ENCODE measurements at places on chromosomes 5 and 9.

- DNase-seq, result no peak
These were observed 383.3 kb upstream of the ZNF462 start for GRCh38 chr9:106479679-106480078.

- no peak for DNase-seq
These were observed 23.4 kb upstream of the ORM1 start for GRCh38 chr9:114299286-114300152.

DNA sequence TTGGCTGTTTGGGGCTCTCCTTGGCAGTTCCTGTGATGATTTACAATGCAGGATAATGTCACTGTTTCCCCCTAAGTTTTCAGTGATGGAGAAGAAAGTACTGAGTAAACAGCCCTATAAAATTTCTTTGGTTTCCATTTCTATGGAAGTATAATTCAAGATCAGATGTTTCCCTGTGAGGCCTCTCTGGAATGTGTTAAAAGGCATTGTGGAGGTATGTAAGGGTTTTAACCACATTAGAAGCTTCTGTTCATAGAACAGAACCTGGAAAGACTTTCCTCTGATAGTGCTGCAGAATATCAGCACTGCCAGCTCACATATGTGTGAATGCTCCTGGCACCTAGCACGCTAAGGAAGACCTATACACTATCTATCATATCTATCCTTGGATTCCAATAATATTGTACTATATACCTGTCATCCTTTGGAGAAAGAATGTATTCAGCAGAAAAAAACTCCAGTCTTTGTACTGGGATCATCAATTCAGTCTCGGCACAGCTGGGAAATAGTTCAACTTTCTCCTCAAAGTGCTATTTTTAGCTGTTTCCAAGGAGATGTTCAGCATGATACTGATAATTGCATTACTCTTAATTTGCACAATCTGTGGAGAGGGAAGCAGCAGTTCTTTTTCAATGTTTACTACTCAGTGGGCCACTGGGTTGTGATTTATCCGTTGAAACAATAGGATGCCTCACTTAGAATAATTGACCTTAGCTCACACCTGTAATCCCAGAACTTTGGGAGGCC is 21.9 kb downstream of the TTC1 start:
- DNase-seq, result no peak

- peak; percentile 59 for DNase-seq
These were observed 36.6 kb upstream of the KCNMB1 start for GRCh38 chr5:170425731-170426130.

DNA sequence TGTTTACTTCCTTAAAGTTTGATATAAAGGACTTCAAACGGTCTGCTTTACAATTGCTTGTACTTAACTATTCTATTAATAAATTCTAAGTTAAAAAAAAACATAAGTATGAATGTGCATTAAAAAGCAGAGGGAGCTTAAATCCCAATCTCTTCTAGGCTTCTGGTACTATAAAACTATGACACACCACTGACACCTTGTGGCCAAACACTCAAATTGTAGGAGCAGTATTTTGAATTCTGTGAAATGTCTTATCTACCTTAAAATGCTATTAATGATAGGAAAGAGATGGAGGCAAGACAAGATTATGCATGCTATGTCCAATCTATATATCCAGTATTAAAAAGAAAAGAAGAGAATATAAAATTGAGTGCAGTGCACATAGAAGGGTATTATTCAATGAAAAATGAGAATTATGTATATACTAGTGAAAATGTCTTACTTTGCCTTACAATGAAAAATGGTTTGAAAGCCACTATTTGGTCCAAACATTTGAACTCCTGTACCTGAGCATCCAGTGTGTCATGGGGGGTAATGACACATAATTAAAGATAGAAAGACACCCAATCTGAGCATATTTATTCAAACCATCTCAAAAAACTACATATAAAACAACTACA is 87.6 kb downstream of the ERP44 start:
- DNase-seq, result peak; percentile 63

- peak; percentile 48 for DNase-seq
These were observed 72.4 kb downstream of the UGCG start for GRCh38 chr9:111969061-111969460.

DNA sequence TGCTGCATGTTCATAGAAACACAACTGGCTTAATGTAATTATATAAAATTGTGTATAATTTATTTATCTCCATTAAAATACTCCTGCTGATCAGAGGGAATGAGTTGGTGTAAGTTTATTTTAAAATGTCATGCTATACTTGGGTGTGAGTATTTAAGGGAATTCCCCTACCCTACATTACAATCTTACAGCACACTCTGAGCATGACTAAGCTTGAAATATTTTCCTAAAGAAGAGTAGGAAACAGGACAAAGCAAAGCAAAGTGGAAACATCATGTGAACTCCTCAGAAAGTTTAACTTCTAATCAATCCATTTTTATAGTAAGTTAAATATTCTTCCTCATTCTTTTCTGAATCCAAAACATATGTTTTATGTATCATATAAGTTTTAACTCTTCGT is 1271.3 kb downstream of the EFNA5 start:
- no peak for DNase-seq

- no peak for DNase-seq
These were observed 15.8 kb downstream of the GABRB2 start for GRCh38 chr5:161530700-161531099.

DNA sequence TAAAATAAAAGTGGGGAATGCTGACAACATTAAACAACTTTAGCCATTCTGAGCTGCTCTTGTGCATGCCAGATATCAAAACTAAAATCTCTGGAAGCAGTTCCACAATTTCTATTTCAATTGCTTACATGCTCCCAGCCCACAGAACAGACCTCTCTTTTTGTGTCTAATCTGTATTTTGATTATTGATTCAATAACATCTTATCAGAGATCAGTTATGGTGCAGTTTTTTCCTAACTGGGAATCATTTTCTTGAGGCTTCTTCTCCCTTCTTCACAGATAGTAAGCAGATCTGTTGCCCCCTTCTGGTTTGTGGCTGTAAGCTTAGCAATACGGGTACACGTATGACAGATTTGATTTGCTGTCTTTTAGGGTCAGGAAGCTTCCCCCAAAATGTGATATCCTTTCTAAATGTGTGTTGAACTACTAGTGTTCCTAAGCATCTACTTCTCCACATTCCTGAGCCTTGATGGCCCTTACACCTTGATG is 39.4 kb downstream of the MRPS27 start:
- DNase-seq, result no peak

GRCh38 chr9:123417289-123418051 is 61.5 kb downstream of the CRB2 start:
- DNase-seq, result no peak

DNA sequence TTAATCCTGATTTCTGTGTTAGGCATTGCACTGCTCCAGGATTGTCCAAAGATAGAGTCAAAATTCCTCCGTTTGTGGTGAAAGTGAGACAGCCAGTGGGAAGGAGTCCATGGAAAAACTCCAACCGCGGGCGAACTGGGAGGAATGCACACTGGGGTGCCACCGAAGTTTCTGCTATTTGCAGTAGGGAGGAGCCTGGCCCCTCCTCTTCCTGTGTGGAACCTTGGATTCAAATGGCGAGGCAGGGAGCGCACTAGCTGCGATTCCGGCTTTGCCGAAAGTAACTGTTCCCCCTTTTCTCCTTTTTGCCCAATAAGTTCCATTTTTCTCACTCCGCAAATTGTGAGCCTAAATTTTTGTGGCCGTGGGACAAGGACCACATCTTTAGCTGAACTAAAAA is 9.3 kb downstream of the BAAT start:
- no peak for DNase-seq

GRCh38 chr5:88556406-88556805 is 287.8 kb upstream of the TMEM161B start:
- DNase-seq, result no peak

DNA sequence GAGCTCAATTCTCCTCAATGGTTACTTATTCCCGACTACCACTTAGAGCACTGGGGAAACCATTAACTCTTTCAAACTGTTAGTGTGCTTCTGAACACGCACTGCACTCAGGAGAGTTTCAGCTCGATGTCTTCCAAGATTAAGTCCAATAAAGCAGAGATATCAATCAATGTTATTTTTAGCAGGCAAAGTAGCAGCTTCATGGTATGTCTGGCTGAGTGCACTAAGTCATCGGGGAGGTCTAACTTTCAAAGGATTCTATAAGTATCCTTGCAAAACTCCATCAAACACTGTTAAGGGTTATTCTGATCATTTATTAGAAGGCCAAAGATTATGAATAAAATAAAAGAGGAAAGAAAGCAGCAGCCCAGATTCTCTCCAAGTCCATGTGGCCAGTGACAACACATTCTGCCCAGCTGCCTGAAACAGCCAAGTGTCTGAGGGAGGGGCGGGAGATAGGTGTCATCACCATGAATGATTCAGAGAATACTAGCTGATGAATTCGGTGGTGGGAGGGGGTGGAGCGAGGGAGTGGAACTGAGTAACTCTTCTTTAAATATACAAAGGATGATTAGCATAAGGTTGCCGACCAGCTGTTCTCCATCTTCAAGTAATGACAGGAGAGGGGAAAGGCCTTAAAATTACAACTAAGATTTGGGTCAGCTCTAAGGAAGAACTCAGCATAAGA is 21.3 kb downstream of the NREP start:
- DNase-seq, result no peak

DNA sequence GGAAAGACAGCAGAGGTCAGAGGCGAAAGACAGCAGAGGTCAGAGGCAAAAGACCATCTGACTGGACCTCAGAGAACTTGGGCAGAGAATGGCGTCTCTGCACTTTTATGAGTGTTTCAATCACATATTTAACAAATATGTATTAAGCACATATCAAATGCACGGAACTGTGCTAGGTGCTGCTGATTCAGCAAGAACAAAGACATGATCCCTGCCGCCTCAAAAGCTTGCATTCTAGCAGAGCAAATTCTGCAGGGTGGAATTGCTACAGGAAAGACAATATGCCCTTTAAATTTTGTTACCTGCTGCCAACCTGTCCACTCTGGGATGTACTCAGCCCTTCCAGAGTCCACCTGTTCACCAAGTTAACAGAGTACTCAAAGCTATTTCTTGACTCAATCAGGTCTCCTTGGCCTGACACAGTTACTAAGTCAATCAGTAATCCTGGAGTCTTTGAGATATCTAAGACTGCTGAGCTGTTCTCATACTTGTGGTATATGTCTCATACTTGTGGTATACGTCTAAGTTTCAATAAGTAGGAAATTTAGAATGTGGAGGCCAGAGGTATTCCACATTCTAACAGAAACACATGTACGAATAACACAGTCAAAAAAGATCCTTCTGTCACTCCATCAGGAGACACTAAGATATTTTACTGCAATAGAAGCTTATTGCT is 131.8 kb downstream of the GNAQ start:
- no peak for DNase-seq

DNA sequence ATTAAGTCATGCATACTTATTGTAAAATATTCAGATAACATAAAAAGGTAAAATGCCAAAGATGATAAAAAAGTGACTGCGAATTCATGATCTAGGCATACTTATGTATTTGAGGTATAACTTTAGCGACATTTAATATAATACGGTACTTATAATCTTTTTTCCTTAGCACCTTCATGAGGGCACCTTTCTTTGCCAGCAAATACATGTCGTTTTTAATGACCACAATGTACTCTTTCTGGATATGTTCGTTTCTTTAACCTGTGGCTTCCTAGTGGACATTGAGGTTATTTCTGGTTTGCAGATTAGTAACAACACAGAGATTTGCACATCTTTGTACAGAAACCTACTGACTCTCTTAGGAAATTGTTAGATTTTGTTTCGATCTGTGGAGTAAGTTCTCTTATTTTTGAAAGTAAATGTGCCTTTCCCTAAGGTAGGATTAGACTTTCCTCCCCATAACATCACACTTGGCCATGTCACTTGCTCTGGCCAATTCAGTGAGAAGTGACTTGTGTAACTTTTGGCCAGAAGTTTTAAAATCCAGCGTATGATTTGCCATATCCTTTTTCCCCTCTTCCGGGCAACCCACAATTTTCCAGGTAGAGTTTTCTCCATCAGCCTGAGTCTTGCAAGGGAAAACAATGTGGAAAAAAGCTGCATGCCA is 24.4 kb downstream of the ANKRD33B start:
- no peak for DNase-seq

- no peak for DNase-seq
These were observed 90.2 kb downstream of the TLE4 start for GRCh38 chr9:79661886-79662536.

- DNase-seq, result no peak
These were observed 22.2 kb upstream of the CMBL start for GRCh38 chr5:10329820-10330481.

DNA sequence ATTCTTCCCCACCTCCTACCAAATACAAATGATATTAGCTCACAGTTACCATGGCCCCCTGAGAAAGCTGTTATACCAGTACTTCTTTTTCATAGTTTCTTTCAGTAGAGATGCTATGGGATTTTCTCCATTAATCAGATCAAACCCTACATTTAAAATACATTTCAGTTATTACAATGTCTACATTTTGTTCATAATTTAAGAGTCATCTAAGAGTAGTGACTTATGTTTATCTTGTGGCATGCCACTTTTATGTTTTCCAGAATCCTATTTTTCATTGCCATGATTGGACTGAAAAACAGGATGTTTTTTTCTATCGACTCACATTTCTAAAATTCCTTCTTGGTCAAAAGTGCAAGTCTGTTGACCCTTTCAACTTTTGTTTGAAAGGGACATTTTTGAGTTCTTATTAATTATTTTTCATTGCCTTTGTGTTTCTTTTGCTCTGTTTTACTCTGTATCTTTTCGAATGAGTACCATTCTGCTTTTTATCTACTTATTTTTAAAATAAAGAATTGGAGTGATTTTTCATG is 77.4 kb upstream of the ANXA1 start:
- DNase-seq, result no peak

GRCh38 chr5:126562823-126563222 is 32.2 kb downstream of the ALDH7A1 start:
- DNase-seq, result no peak

- no peak for DNase-seq
These were observed 40.2 kb upstream of the RAB3C start for GRCh38 chr5:58542709-58543108.

GRCh38 chr9:137244486-137245449 is 3.7 kb downstream of the TUBB4B start:
- DNase-seq, result no peak

DNA sequence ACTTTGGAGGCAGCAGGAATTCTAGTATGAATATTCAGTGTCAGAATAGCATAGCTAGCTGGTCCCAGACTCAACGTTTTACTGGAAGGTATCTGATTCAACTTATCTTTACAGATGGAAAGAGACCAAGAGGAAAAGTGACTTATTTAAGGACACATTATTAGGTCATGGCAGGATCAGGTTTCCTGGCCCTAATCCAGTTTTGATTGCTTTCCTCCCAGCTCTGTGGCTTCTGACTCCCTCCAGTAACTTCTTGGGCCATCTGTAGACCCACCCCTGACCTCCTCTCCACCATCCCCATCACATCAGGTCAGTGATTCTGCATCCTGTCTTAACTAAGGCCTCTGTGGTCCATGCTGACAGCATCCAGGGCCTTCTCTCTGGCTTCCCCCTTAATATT is 38.4 kb downstream of the SH3TC2 start:
- no peak for DNase-seq

DNA sequence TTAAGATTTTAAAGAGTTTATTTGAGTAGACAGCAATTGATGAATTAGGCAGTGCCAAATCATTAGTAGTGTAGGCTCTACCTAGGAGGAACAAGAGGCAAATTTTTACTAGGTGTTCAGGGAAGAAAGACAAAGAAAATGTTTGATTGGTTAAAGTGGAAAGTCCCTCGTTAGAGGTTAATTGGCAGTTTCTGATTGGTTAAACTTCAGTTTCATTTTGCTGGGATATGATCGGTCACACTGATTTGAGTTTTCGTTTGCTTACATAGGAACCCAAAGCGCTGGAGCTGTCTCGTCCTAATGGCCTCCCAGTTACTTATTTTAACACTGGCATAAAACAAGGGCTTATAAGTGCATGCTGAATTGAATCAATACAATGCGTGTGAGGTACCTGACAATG is 15.1 kb downstream of the DMAC1 start:
- no peak for DNase-seq

All from inflammatory macrophage (primary cell).